ENCODE measurements at places on chromosomes 3 and 15. TPM values are rescaled to one million over a fixed set of nuclear protein-coding genes. Genes with fewer than 3 reads are reported as not detected.

The FILIP1L gene
- 0.08 TPM for total RNA-seq

GRCh38 chr3:177930771-177931170 is 605.5 kb upstream of the KCNMB2 start:
- no peak for DNase-seq

GRCh38 chr3:71310359-71310979 is 273.1 kb downstream of the FOXP1 start:
- DNase-seq = no peak

The PRTG gene
- not detected for total RNA-seq

- no peak for DNase-seq
Observed at GRCh38 chr15:79513417-79513816, 81.3 kb downstream of the MINAR1 start.

GRCh38 chr15:85500060-85500708 is 119.8 kb downstream of the AKAP13 start:
- no peak for DNase-seq

- DNase-seq = no peak
Observed at GRCh38 chr3:46599590-46599989, 12.7 kb upstream of the FAM240A start.

The RLBP1 gene
- total RNA-seq = not detected

DNA sequence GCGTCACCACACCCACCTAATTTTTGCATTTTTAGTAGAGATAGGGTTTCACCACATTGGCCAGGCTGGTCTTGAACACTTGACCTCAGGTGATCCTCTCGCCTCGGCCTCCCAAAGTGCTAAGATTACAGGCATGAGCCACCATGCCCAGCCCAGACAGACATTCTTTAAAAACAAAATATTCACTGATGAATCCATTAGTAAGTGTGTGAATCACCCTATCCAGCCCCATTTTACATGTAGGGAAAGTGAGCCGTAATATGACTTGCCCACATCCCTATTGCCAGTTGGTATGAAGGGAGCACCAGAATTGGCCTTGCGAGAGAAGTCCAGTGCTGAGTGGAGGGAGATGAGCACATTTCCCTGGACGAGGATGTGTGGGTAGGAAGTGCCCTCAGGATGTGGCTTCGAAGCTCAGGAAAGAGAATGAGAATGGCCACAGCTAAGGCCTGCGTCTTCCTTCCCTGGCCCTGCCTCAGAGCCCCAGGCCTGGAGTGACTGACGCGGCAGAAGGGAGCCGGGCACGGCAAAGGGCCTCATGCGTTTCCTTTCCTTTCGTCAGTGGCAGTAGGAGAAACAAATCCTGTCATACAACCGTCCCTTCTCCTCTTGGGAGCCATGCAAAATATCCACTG is 28.3 kb upstream of the ETV5 start:
- no peak for DNase-seq

The SLC12A1 gene
- not detected for total RNA-seq

The CD86 gene
- total RNA-seq = 0.14 TPM

DNA sequence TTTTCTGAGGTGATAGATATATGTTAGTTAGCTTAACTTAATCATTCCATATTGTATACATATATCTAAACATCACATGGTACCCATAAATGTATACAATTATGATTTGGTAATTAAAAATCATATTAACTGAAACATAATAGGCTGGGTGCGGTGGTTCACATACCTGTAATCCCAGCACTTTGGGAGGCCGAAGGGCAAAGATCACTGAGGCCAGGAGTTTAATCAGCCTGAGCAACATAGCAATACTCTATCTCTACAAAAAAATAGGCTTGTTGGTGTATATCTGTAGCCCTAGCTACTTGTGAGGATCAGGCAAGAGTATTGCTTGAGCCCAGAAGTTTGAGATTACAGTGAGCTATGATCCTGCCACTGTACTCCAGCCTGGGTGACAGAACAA is 20.9 kb downstream of the RAB7A start:
- no peak for DNase-seq

GRCh38 chr3:191680989-191681597 is 220.1 kb downstream of the PYDC2 start:
- no peak for DNase-seq
